ENCODE measurements at places on chromosomes 11 and 22.

DNA sequence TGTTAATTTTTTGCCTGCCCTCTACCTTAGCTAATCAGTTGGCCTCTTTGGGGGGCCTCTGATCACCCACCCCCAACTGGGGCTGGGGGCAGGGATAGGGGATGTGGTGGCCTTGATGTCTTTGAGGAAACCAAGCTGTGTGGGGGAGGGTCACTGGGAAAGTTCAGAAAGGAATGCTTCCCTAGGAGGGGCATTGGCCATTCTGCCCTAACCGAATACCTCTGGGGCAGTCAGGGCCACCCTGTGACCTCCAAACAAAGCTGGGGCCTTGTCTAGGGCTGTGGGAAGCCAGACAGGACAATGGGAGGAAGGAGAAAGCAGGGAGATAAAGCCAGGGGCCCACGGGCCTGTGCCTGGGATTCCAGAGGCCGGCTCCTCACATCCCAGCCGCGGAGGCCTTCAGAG, 97.5 kb downstream of the TSPAN18 start:
- no peak for DNase-seq

GRCh38 chr11:105298630-105299029, 159.1 kb upstream of the CARD18 start:
- no peak for DNase-seq

DNA sequence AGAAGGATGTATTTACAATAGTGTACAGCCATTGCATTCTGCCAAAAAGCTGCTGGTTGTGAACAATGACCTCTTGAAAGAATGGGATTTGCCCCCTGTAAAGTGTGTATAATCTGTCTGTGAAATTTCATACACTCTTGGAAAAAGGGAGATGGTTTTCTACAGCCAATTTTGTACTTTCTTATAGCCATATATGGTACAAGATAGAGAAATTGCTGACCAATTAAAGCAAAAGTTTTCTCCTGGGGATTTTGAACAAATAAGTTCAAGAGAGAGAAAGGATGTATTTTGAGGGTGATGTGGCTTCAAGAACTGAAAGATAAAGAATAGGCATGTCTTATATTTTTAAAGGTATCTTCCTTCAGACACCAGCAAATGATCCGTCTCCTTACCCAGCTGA, 211.0 kb downstream of the NAV2 start:
- no peak for DNase-seq

- no peak for DNase-seq
These were observed 296.1 kb downstream of the RAB38 start for GRCh38 chr11:87879118-87879517.

- no peak for DNase-seq
These were observed 6.9 kb upstream of the DSCAML1 start for GRCh38 chr11:117803896-117804295.

GRCh38 chr11:127383026-127383425, 382.5 kb upstream of the KIRREL3 start:
- no peak for DNase-seq

- DNase-seq, result no peak
These were observed 636.8 kb upstream of the CCDC179 start for GRCh38 chr11:23497040-23497439.

DNA sequence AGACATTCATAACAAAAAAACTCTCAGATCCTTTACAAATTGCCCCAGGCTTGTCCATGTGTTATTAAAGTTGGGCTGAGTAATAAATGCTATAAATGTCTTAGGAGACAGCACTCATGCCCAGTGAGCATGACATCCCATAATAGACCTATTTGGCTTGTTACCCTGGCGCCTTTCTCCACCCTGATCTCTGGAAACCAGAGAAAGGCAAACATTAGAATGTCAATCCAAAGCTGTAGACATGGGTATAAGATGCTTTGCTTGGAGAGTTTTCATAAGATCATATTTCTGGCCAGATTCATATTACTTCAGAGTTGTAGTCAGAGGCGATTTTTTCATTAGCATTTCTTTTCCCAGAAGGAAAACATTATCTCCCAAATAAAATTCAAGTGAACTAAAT, 161.3 kb upstream of the UBASH3B start:
- no peak for DNase-seq

- DNase-seq, result no peak
These were observed 45.2 kb downstream of the SYN3 start for GRCh38 chr22:33012833-33013450.

GRCh38 chr11:68818181-68818580, 23.5 kb downstream of the CPT1A start:
- DNase-seq, result no peak

- no peak for DNase-seq
These were observed 1.6 kb downstream of the KIAA1671 start for GRCh38 chr22:24954114-24954463.

DNA sequence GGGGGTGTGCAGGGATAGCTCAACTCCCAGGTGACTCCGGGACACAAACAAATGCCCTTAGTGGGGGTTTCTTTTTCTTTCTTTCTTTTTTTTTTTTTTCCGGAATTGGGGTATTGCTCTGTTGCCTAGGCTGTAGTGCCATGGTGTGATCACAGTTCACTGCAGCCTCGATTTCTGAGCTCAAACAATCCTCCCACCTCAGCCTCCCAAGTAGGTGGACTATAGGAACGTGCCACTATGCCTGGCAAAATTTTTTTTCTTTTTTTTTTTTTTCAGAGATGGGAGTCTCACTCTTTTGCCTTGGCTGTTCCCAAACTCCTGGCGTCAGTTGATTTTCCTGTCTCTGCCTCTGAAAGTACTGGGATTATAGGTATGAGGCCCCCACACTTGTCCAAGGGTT, 13.8 kb upstream of the ZNF280A start:
- DNase-seq, result no peak

GRCh38 chr11:48169259-48169658, 47.4 kb upstream of the OR4B1 start:
- DNase-seq, result no peak

- no peak for DNase-seq
These were observed 61.6 kb upstream of the SLC17A6 start for GRCh38 chr11:22276535-22276934.

DNA sequence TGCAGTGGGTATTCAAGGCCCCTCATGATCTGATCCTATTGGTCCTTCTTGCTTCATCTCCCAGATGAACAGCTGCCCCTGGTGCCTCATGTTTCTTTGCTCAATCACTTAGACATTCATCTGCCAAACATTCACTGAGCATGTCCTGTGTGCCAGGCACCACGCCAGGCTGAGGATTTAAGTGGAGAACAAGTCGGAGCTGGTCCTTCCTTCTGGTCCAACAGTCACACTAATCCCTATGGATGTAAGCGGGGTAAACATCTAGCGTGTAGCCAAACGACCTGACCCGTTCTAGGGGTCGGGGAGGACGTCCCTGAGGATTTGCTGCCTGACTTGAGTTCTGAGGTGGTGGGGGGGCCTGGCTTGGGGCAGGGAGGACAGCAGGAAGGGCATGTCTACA, 21.9 kb downstream of the ZMAT5 start:
- DNase-seq, result no peak

DNA sequence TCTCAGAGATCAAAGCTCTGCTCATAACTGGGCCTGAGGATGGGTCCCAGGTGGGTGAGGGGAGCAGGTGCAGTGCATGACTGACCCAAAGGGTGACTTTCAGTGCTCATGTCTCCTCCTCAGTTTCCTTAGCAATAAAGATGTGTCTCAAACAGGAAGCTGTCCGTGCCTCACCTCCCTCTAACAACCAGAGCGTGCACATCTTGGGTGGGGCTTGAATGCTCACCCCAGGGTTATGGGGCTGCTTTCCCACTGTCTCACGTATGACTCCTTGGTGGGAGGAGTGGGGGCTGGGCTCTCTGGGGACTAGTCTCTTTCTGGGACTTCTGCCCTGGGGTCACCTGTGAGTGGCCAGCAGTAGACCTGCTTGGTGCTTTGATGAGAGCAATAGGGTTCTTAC, 53.9 kb upstream of the PHOX2A start:
- no peak for DNase-seq

- DNase-seq, result no peak
These were observed 47.2 kb upstream of the ADA2 start for GRCh38 chr22:17266251-17266971.

DNA sequence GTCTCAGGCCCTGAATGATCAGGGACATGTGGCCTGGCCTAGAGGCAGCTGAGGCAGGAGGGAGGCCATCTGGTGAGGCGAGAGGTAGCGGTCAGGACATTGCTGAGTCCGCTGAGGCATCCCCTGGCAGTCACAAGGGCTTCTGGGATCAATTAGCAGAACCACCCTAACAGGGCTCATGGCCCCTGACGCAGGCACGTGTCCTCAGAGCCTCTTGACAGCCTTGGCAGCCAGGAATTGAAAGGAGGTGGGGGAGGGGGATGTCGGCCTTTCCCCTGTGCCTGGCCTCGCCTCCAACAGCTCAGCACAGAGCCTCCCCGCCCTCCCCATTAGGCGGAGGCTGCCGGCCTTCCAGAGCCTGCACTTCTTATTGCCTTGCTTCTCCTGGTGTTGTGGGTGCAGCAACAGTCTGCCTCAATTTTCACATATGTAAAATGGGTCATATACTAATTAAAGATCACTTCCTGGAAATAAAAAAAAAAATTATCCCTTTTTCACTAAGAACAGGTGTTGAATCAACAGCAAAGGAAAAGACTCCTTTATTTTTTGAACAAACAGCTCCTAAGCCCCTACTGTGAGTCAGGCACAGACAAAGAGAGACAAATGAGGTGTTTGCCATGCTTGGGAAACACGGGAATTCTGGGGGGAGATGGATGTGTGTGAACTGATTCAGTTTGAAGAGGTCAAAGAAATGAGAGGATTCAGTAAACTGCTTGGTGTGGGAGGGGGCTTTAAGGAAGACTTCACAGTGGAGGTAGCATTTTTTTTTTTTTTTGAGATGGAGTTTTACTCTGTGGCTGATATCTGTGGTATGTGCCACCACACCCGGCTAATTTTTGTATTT, 55.3 kb downstream of the NFAM1 start:
- no peak for DNase-seq

GRCh38 chr11:2451916-2452315, 7.1 kb downstream of the KCNQ1 start:
- no peak for DNase-seq

- DNase-seq, result peak; percentile 55
These were observed 12.8 kb downstream of the MACROD1 start for GRCh38 chr11:64152841-64153691.
